ENCODE measurements at places on chromosomes 7 and 10.

- no peak for DNase-seq
Observed at GRCh38 chr10:101000915-101001658, 1.5 kb downstream of the LZTS2 start.

- DNase-seq = no peak
Observed at GRCh38 chr7:100456562-100456961, 7.5 kb downstream of the SPACDR start.

DNA sequence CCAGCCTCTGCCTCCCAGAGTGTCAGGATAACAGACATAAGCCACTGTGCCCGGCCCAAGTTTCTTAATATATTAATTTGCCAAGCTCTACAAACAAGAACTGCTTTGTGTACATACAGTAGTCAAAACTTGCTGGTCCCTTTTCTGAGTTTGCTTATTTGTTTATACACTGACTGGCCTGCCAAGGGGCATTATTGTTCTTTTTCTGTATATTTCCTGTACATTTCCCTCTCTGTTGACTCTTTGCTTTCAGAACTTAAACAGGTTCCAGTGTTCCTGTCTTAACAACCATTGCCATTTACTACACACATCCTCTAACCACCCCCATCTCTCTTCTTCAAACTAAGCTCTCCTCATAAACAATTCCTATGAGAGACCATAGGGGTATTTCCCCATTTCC, 61.5 kb upstream of the RPA3 start:
- no peak for DNase-seq

DNA sequence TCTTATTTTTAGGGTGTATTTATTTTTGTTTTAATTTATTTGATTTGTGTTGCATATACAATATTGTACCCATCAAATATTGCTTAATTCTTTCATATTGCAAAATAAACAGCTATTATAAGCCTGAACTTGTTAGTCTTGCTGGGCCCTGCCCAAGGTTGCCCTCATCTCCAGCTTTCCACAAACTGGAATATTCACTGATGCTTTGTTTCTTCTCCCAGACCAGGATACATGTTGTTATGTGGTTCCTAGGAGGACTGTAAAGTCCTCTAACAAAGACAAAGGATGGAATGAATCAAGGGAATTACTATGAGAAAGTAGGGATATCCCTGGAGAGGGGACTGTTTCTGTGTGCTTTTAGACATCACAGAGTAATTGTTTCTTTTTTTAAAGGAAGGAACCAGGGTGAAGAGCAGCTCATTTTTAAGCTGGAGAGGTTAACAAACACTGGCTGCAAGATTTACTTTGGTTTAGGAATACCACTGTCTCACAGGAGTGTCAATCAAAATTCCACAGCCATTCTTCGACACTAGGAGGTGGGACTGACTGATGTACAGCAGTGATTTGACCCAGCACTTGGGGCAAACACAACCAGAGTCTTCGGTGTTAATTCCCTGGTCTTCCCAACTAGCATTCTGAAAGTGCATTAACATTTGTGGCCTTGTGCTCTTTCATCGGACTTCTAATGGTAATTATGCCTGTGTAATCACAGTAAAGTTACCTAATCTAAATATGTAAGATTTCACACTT, 14.8 kb upstream of the CD36 start:
- no peak for DNase-seq

DNA sequence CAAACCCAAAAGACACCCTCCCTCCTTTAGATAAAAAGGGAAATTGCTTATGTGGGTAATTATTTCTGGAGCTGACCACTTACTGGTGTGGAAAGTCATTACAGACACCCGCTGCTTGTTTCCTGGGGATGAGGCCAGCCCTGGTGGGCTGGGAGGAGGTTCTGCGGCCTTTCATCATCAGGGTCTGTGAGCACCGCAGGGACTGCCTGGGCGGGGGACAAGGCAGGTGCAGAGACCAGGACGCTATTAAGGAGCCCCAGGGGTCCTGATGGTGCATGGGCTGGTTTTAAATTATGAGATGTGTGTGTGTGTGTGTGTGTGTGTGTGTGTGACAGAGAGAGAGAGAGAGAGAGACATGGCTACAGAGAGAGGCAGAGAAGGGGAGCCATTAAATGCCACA, 171.2 kb downstream of the DNAJB6 start:
- no peak for DNase-seq

GRCh38 chr10:119161680-119162451, 3.6 kb downstream of the SFXN4 start:
- DNase-seq = no peak

- DNase-seq = no peak
Observed at GRCh38 chr7:146412781-146413180, 296.2 kb downstream of the CNTNAP2 start.

GRCh38 chr10:97574374-97575126, 2.0 kb downstream of the ANKRD2 start:
- peak; percentile 96 for DNase-seq

- DNase-seq = peak; percentile 98
Observed at GRCh38 chr7:30845426-30846135, 66.1 kb upstream of the AQP1 start.

- DNase-seq = no peak
Observed at GRCh38 chr7:140564643-140565042, 76.0 kb downstream of the DENND2A start.

DNA sequence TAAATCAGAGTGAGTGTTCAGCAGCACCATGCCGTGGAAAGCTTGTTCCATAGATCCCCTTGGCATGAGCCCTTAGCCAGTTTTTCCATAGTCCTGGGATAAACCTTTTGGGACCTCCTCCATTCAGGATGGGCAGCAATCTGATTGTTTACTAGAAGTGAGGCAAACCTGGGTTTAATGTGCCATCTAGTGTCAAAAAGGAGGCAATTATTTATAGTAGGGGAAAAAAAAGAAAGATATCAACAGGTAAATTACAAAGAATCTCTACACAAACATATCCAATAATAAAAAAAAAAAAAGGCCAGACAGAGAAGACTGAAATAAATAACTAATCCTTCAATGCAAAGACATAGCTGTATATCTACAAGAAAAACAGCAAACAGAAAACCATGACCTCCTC, 229.0 kb upstream of the STK17A start:
- DNase-seq = no peak

GRCh38 chr7:138295049-138295637, 164.9 kb upstream of the TRIM24 start:
- DNase-seq = no peak

DNA sequence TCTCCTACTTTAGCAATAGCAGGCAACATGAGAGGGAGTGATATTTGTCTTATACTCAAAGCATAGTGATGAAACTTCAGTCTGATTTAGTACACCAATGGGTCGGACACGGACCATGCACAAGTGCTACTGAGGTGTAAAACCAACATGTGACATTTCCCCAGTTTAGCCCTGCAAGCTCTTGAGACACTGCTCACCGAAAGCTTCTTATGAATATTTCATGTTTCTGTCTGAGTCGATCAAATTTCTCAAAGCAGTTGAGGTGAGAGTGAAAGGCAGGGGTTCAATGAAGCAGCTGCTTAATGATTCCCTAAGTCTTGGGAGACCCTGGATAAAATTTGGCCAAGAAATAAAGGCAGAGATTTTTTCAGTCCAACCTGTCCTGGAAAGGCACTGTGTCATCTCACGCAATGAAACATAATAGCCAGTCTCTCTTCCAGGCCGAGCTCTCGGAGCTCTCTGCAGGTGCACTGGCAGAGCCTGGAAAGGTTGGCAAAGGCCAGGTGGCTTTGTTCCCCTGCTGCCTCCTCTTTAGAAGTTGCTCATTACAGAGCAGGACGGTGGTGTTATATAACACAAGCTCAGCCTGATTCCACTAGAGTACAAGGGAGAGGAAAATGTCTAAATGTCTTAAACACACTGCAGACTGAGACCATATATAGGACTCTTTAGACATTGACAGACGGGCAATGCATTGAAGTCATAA, 33.9 kb upstream of the XPNPEP1 start:
- peak; percentile 99 for DNase-seq

GRCh38 chr10:69898941-69899340, 97.2 kb downstream of the COL13A1 start:
- DNase-seq = no peak

- no peak for DNase-seq
Observed at GRCh38 chr10:19904202-19904661, 88.0 kb downstream of the PLXDC2 start.

DNA sequence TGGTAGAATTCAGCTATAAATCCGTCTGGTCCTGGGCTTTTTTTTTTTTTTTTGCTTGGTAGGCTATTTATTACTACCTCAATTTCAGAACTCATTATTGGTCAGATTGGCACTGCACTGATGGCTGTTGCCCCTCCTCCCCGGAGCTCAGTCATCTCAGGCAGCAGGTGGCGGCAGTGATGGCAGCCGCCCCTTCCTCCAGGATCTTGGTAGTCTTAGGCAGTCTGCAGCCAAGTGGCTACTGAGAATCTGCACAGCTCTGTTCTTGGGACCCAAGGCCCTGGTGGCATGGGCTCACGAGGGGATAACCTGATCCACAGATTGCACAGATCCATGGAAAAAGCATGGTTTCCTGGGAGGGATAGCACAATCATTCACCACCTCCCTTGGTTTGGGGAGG, 77.9 kb downstream of the GPR85 start:
- no peak for DNase-seq

GRCh38 chr7:45181991-45182855, 24.6 kb downstream of the RAMP3 start:
- DNase-seq = no peak

DNA sequence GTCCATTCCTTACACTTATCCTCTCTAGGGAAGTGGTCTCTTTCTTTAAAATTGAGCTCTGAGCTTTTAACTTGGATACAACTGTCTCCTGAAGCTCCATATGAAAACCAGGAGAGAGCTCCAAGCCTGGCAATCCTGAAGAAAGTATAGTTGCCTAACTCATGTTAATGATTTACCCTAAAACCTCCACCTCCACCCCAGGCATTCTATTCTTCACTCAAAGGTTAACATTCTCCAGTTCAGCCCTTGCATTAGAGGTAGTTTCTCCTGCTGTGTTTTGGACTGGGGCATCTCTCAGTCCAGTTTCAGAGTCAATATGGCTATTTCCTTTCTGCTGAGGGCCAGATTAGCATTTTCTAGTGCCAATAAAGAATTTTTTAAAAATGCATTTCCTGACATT, 195.5 kb downstream of the SLC25A13 start:
- no peak for DNase-seq

DNA sequence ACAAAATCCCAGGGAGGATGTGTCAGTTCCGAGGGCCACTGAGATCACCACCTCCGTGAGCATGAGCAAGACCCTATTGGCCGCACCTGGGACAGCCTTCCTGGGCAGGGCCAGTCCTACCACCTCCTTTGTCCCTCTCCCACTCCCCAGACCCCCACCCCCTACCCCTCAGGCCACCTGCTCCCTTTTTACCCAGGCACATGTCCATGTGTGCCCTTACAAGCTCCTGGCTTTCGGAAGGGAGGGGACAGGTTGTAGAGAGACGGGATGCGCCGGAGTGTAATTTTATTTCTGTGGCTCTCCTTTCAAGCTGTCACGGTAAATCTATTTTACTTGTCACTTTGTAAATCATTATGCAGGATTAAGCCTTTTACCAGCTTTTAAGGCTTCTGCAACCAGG, 20.9 kb downstream of the ZMIZ1 start:
- no peak for DNase-seq

GRCh38 chr10:76244061-76244686, 812.8 kb downstream of the LRMDA start:
- no peak for DNase-seq

GRCh38 chr10:86172301-86172700, 194.3 kb downstream of the GRID1 start:
- DNase-seq = no peak

DNA sequence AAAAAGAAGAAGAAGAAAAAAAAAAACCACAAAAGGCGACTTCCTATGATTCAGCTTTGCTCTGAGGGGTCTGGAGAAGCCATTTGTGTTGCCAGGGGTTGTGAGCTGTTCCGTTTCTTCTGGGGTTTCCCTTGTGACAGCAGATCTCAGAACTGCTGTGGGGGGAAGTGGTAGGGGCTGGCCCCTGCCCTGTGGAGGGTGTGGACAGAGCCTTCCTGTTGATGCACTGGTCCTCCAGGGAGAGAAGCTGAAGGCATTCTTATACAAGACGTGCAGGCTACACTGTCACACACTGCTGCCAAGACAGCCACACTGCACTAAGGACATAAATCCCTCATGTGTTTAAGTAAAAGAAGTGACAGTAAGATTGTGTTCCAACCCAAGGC, 17.3 kb upstream of the CSGALNACT2 start:
- DNase-seq = no peak

DNA sequence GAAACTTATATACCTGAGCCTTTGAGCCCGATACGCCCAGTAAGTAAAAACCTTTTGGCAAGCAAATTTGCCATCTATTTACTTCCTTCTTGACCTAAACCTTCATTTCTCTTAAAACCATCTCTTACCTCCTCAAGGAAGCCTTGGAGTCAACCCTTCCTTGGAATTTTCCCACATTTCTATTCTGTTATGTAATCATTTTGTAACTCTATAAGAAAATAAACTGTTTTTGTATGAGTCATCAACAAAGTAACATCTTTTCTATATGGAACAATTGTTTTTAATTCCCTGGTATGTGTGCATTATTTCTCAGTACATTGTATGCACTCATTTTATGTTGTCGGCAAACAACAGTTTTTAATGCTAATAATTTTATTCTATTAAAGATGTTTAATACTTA, 162.0 kb downstream of the TEX36 start:
- no peak for DNase-seq

GRCh38 chr10:128877141-128877540, 589.9 kb upstream of the MGMT start:
- DNase-seq = no peak

- DNase-seq = peak; percentile 11
Observed at GRCh38 chr7:42065942-42066341, 171.1 kb downstream of the GLI3 start.

DNA sequence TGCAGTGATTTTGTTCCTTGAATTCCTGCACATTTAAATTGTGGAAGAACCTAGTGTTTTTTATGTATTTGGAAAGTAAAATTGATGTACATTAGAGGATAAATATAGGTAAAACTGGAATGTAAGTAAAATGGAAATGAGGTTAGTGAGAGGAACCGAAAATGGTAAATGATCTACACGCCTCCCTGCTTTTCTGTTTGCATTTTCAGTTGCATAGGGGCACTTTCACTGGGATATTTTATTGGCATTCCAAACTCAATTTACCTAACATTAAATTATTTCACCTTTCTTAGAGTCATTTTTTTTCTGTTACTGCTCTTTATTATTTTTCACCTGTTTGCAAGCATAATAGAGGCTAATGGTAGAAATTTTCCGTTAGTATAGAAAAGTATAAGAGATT, 8.0 kb downstream of the CDK13 start:
- no peak for DNase-seq

- DNase-seq = peak; percentile 46
Observed at GRCh38 chr10:78211561-78212051, 177.9 kb downstream of the RPS24 start.

GRCh38 chr7:77651575-77652162, 44.6 kb upstream of the RSBN1L start:
- peak; percentile 67 for DNase-seq

- DNase-seq = no peak
Observed at GRCh38 chr10:13193637-13194036, 32.3 kb downstream of the MCM10 start.

DNA sequence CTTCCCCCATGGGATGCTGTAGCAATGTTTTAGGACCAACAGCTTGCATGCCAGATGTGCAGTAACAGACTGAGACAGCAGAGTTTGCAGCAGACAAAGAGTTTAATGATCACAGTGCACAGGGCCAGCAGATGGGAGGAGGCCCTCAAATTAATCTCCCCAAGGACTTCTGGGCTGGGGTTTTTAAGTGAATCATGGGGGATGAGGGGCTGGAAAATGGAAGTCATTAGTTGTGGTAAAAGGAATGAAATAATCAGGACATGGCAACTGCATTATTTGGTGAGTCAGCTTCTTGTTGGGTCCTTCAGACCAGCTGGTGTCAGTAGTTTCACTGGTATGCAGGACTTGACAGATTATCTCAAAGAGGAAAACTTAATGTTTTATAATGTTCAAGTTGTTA, 12.6 kb upstream of the NRBF2 start:
- DNase-seq = no peak

Data from G401 (cell line).